ENCODE measurements at places on chromosomes 3 and 15.
A peak's percentile ranks its signal among the peaks of the same experiment; 100 is the strongest.

GRCh38 chr3:78221300-78221699 lies 1181.4 kb downstream of the ROBO2 start:
- DNase-seq: no peak

- no peak for DNase-seq
These were observed 8.1 kb upstream of the POC1A start for GRCh38 chr3:52162250-52162872.

- no peak for DNase-seq
These were observed 246.8 kb upstream of the TOPAZ1 start for GRCh38 chr3:43994657-43995546.

DNA sequence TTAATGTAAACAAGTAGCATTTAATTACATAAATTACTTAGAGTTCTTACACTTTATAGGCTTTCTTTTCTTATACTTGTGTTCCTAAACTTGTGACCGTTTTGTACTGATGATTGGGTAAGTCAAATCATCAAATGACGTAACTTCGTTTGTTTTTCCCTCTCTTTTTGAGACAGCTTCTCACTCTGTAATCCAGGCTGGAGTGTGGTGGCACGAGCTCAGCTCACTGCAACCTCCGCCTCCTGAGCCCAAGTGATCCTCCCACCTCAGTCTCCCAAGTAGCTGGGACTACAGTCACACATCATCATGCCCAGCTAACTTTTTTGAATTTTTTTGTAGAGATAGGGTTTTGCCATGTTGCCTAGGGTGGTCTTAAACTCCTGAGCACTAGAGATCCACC lies 226.0 kb downstream of the TCF12 start:
- DNase-seq: no peak

DNA sequence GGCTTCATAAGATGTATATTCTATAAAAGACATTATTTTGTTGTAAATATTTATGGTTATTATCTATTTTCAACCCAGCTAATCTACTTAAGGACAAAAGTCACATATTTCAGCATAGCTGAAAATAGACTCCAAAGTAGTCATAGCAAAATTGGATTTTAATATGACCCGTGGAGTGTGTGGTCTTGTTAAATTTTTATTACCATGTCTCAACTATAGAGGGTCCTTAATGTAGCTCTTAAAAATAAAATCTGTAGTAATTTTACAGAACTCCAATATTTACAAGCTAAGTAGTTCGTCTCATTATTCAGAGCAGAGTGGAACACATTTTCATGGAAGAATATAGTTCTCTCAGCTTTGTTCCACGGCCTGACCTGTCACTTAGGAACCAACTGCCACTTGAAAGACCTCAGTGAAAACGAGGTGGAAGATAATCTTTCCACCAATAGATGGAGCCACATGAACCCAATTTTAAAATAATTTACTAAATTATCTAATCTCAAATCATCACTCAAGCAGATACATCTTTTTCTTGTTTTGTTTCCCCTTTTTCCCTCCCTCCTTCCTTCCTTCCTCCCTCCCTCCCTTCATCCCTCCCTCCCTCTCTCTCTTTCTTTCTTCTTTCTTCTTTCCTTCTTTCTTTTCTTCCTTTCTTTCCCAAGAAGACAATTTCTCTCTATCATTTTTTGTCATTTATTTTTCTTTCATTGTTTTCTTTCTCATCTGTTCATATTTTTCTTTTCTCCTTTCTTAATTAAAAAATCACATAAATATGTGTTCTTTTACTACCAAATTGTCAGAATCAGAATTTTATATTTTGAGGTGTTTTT lies 97.2 kb downstream of the CLDN1 start:
- DNase-seq: no peak

DNA sequence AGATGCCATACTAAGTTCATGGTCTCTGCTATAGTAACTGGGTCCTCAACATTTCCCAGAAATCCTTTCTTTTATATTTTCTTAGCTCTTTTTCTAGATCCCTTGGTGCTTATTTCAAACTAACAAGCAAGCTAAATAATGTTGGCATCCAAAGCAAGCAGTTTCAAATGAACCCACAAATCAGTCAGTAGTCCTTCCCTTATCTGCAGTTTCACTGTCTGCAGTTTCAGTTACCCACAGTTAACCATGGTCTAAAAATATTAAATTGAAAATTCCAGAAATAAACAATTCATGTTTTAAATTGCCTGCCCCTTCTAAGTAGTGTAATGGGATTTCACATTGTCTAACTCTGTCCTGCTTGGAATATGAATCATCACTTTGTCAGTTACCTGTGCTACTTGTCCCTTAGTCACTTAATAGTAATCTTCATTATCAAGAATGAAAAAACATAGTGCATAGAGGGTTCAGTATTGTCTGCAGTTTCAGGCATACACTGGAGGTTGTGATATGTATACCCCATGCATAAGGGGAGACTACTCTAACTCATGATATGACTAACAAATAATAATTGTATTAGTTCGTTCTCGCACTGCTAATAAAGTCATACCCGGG lies 633.7 kb downstream of the MECOM start:
- no peak for DNase-seq

DNA sequence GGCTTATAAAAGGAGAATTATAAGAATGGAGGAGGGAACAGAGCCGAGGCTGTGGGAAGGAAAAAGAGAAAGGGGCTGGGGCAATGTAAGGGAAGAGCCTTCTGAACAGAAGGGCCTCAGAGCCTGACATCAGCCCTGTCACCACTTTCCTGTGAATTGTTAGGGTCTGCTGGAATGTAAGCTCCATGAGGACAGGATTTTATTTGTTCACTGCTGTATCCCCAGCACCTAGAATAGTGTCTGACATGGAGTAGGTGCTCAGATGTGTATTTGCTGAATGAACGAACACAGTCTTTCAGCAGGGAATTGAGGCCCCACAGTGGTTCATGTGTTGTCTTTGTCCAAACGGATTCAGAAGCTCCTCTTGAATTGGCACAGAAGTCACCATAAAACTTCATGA lies 251.5 kb downstream of the OPA1 start:
- no peak for DNase-seq

DNA sequence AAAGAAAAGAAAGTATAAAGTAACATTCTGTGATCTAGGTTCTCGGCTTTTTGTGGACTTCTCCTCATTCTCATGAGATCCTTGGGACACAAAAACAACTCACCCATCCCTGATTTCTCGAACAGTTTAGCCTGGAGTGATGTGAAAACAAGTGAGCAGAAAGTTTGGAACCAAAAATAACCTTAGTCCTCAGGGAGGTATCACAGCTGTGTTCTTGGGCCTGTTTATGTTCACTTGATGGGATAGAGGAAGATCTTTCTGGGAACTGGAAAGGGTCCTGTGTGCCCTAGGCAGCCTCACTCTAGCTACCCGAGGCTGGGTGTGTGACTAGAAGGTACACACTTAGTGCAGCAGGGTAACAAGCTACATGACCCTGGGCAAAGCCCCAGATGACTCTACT lies 308.8 kb upstream of the PDZRN3 start:
- no peak for DNase-seq

DNA sequence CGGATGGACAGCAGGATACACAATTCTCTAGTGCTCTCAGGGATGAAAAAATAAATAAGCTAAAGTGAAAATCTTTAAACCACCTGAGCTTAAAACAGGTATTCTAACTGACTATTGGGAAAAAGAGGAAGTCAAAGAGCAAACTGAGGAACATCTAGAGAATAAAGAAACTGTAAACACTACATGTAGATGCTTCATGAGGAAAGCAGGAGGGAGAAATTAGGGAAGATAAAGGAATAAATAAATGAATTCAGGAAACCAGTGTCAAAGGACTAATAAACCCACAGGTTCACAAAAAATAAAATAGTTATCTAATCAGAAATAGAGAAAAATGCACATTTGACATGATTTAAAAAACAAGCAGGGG lies 525 bp upstream of the MCCC1 start:
- DNase-seq: no peak

DNA sequence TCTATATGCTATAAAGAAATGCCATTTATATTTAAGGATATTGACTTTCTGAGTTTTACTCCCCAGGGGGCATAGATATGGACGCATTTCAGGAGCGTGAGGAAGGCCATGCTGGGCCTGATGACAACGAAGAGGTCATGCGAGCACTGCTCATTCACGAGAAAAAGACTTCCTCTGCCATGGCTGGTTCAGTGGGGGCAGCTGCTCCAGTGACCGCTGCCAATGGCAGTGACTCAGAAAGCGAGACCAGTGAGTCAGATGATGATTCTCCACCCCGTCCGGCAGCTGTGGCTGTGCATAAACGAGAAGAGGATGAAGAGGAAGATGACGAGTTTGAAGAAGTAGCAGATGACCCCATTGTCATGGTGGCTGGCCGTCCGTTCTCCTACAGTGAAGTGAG lies 38.4 kb downstream of the GTF2E1 start:
- DNase-seq: no peak

DNA sequence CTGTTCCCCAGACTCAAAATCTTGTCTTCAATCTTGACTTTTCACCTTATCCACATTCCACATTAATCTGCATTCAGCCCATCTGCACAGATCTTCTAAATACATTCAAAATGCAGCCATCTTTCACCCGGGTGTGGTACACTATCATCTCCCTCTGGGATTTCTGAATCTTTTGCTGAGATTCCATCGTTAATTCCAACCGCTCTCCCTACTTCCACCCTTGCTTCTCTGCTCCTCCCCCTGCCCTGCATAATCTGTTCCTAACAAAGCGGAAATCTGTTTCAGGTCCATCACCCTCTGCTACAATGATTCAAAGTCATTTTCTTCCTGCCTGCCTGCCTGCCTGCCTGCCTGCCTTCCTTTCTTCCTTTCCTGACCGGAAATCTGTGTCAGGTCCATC lies 7.9 kb upstream of the GOLGA8B start:
- DNase-seq: no peak

DNA sequence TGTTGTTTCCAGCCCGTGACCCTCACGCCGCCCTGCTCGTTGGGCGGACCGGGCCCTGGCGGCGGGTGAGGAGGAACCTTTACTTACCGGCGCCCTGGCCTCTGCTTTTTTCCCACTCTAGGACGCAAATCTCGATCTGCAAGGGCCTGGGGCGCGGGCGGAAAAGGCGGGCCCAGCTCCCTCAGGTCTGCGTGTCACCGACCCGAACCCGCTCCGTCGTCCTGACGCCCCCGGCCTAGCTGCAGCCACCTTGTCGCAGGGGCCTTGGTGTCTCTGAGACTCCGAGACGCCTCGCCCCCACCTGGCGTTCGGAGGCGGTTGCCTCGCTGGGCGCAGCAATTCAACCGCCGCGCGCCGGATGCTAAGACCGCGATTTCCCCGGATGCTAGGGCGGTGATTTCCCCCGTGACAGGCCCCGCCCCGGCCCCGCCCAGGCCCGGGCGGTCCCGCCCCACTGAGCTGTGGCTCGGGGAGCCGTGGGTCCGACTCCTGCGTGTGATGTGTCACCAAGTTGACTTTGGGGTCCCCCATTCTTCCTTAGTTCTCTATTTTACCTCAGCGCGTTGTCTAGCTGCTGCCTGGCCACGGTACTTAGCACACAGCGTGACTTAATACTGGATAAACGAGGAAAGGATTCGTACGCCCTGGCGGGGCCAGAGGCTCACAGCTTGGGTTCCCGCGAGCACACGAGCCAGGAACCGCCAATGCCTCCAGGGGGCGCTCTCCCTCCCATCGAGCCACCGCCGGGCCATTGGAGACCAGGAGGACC lies at the start of gene RPL39L:
RPL39L (minus strand) TSS at position 371 of the 769 bp plus-strand sequence. CDS start 18,196 bp downstream, outside the sequence.
- DNase-seq: peak; percentile 65

DNA sequence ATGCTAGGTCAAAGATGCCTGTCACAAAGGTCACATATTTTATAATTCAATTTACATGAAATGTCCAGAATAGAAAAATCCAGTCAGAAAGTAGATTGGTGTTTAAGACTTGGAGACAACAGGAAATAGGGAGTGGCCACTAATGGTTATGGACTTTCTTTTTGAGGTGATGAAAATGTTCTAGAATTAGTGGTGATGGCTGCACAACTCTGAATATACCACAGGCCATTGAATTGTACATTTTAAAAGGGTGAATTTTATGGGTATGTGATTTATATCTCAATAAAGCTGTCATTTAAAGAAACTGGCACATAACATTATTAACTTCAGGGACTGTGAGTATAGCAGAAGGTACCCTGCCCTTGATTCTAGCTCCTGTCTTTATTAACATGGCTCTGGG lies 15.8 kb downstream of the SPG11 start:
- DNase-seq: no peak

- no peak for DNase-seq
These were observed 79.6 kb downstream of the ARPP21 start for GRCh38 chr3:35718921-35719320.

GRCh38 chr15:74243431-74243830 lies 7.3 kb downstream of the CCDC33 start:
- peak; percentile 35 for DNase-seq

DNA sequence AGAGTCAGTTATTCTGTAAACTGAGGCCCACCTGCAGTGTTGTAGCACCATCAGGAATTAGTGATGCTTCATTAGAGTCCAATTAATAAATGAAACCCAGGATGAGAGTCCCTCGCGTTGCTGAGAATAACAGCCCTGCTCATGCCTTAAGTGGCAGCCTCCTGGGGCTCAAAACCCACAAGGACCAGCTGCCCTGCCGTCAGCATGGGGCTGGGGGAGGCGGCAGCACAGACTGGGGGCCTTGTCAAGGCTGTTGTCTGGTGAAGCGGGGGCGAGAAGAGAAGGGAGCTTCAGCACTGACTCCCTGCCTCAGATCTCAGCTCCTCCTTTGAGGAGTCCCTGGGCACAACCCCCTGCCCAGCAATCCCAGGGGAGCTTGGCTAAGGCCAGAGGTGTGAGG lies 21.0 kb downstream of the CCDC33 start:
- DNase-seq: peak; percentile 70

DNA sequence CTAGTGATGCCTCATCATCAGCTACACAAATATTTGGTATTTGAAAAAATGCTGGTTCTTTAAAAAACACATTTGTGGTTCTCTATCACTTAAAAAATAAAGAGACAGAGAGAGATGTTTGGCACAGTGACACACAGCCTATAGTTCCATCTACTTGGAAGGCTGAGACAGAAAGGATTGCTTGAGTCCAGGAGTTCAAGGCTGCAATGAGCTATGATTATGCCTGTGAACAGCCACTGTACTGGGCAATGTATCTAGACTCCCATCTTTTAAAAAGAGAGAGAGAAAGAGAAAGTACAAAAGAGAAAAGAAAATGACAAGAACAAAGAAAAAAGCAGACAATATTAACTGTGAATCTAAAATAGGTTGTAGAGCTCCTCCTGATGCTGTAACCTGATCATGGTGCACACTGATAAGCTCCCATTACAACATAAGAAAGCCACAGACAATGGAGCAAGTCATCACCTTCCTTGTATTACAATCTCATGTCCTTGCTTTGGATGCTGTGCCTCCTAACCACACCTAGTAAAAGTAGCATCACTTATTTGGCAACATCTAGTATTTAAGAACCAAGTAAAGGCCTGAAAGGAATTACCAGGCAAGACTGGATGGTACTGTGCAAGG lies 31.7 kb upstream of the MAP4 start:
- no peak for DNase-seq

- DNase-seq: no peak
These were observed 936.1 kb downstream of the PLOD2 start for GRCh38 chr3:145224886-145225285.

GRCh38 chr15:77292969-77293558 lies 126.8 kb downstream of the PEAK1 start:
- DNase-seq: no peak

DNA sequence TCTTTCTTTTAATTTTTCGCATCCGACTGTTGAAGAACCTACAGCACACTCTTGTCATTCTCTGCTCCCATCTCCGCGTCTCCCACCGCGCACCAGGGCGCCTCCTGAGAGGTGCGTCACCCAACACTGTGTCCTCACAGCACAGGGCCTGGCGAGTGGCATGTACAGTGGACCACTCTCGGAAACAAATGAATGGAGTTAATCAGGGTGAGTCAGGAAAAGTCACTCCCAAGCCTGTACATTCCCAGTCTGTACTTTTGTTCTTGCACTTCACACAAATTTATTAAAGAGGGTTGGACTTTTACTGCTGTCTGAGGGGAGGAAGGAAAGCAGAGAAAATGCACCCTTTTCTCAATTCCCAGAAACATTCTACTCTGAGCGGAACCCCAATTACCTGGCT lies 625 bp downstream of the COL6A6 start:
- DNase-seq: no peak

Measured in NCI-H524 treated with DMSO at 0.1 percent for 48 hours (cell line).